ENCODE measurements at places on chromosomes 6 and 20.

DNA sequence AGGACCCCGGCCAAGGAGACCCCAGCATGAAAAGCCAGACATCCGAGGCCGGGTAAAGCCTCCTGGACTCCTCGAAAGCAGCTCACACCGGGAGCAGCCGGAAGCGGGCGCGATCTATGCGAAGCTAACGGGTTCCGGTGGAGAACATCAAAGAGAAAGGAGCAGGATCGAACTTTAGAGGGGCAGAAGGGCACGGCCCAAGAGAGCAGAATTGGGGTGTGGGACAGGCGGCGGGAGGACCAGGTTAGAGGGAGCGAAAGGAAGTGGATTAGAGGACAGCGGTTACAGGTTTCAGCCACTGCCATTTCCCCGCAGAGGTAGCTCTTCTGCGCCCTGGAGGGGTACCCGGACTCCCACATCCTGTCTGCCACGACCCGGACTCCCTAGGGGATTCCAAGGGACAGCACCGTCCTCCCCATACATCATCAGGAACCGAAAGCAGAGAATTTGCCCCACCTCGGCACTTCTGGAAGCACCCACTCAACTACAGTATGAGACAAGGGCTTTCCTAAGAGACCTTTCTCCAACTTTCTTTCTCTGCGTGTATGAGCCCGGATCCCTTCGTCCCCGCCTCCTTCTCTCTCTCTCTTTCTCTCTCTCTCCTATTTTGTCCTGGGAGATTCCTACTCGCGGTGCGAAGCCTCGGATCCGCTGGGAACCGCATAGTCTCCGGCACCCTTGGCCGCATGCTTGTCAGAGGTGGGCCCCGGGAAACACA is 507 bp upstream of the VGLL2 start:
- DNase-seq = no peak

- DNase-seq = no peak
Measured at GRCh38 chr20:16243470-16243869, 329.8 kb downstream of the KIF16B start.

- no peak for DNase-seq
Measured at GRCh38 chr6:20704325-20705025, 170.2 kb downstream of the CDKAL1 start.

GRCh38 chr20:54200487-54201267 is 7.2 kb upstream of the PFDN4 start:
- DNase-seq = no peak

DNA sequence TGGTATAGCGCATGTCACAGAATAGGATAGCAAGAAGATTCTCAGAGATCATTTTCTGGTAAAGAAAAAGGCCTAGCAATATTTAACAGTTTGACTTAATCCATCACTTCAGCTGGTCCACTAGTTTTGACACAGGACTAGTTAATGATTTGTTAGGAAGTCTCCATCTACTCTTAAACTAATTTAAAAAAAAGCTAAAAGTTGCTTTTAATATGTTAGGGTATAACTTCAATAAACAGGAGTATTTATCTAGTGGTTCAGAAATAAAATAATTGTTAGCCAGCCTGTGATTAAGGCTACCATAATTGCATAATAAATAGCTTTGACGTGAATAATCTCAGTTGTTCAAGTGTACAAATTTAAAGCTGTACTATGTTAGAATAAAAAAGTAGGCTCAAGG is 195.6 kb downstream of the FUT9 start:
- DNase-seq = no peak

DNA sequence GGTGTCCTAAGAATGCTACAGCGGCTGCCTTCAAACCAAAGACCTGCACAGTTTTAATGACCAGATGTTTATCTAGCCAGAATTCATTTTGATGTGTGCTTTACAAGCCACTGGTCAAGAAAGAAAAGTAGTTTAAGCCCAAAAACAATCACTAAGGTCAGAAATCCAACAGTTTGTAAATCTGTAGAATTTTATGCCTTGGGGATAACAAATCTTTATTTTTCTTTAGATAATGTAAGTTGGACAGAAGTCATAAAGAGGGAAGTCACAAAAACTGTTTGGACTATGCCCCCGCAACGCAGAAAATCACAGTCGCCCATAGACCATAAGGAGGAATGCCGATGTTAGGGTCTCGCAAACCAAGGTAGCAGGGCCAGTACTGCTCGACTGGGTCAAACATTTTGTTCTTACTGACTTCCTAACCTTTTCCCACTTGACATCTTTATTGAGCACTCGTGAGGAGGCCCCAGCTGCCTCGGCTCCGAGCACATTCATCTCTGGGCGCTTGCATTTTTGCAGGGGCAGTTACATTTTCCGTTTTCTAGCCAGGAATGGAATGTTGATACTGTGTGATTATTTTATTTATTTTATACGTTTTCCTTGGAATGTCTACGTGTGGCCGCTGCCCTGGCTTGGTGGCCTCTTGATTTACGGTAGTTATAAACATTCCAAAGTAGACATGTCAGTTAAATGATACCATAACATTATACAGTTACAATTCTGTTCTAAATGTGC is 56.7 kb upstream of the APCDD1L start:
- no peak for DNase-seq

GRCh38 chr6:102229271-102229670 is 835.8 kb downstream of the GRIK2 start:
- no peak for DNase-seq

DNA sequence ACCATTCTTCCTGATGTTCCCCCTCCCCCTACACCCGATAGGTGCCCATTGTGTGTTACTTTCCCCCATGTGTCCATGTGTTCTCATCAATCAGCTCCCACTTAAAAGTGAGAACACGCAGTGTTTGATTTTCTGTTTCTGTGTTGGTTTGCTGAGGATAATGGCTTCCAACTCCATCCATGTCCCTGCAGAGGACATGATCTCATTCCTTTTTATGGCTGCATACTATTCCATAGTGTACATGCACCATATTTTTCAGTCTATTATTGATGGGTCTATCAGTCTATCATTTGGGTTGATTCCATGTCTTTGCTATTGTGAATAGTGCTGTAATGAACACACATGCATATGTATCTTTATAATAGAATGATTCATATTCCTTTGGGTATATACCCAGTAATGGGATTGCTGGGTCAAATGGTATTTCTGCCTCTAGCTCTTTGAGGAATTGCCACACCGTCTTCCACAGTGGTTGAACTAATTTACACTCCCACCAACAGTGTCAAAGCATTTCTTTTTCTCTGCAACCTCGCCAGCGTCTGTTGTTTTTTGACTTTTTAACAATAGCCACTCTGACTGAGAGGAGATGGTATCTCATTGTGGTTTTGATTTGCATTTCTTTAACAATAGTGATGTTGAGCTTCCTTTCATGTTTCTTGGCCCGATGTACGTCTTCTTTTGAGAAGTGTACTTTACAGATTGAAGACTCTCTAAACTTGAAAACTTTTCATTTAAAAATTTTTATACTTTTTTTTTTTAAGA is 41.0 kb upstream of the GCNT2 start:
- DNase-seq = no peak

DNA sequence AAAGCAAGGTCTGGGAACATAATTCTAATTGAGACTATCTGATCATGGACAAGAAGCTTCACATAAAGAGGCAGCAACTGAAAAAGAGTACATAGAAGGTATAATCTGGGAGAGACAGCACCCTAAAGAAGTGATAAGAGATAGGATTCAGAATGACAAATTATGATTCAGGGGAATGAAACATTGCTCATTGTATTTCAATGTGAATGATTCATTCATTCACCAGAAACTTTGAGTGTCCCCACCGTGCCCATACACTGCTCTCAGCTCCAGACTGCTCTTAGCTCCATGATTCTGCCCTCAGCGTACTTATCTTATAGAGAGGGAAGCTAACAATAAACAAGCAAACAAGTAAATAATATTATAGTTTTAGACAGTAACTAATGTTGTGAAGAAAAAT is 329.3 kb upstream of the IRAK1BP1 start:
- DNase-seq = no peak

- DNase-seq = no peak
Measured at GRCh38 chr20:21338291-21338690, 35.2 kb downstream of the XRN2 start.

DNA sequence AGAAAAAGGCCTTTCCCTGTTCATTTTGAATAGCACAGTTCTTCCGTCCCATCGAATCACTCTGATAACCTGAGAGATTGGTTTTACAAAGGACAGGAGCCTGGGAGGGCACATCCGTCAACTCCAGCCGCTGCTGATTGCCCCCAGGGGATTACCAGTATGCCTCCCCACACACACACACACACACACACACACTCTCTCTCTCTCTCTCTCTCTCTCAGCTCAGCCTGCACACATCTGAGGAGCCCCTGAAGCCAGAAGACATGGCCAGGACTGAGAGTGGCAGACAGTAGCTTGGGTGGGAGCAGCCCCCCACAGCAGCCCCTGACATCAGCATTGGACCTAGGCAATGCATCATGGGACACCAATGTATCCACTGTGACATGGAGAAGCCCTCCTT is 13.2 kb upstream of the CDH4 start:
- DNase-seq = no peak

GRCh38 chr6:75501756-75502155 is 8.2 kb upstream of the FILIP1 start:
- DNase-seq = no peak

DNA sequence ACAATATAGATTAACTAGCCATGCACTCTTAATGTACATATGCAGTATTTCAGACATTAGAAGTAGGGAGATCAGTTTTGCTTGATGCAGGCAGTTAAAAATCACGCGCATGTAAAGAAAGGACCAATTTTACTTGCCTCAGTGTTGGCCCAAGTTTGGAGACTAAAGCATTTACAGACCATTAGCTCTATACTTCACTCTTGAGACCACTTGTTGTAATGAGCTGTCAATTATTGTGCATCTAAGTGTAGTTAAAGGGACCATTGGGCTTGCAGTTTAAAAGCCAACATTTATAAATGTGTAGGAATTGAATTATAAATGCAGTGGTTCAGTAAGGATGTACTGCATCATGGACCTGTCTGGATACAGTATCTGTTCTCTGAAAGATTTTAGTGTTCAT is 53.7 kb downstream of the PLCB4 start:
- no peak for DNase-seq

DNA sequence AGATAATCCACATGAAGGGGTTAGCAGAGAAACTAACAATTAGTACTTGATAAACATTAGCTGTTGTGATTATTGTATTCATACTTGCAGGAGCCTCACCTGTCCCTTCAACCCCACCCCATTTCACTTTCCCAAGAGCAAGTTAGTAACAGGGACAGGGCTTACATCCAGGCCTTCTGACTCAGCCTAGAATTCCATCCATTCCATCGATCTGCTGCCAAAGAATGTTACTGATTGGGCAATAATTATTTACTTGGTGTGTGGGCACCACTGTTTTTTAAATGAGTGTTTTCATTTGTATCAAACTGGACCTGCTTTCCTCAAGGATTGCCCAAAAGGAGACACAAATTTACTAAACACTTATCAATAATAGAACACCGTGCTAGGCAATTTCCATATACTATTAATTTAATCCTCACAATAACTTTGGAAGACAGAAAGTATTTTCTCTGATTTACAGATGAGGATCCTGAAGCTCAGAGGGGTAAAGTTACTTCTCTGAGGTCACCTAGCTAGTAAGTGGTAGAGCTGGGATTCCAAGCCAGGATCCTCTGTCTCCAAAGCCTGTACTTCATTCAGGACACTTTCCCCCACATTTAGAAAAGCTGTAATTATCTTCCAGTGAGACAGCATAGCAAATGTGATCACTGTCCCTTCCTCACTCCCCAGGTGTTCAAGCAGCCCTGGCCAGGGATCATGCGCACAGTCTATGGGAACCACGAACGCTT is 32.8 kb downstream of the GSS start:
- DNase-seq = no peak

DNA sequence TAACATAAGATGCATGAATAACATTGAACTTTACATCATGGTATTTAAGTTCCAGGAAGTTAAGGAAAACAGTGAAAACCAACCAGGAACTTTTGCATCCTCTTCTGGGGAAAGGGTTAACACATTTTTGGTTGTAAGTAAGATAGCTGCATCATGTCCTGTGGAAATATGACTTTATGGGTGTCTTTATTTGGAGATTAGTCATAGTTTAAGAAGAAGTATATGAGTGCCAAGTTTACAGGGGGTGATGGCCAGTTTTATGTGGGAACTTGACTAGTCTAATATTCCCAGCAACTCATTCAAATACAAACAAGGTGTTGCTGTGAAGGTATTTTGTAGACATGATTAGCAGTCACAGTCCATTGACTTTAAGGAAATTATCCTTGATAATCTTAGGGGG is 78.0 kb downstream of the PDE10A start:
- no peak for DNase-seq

DNA sequence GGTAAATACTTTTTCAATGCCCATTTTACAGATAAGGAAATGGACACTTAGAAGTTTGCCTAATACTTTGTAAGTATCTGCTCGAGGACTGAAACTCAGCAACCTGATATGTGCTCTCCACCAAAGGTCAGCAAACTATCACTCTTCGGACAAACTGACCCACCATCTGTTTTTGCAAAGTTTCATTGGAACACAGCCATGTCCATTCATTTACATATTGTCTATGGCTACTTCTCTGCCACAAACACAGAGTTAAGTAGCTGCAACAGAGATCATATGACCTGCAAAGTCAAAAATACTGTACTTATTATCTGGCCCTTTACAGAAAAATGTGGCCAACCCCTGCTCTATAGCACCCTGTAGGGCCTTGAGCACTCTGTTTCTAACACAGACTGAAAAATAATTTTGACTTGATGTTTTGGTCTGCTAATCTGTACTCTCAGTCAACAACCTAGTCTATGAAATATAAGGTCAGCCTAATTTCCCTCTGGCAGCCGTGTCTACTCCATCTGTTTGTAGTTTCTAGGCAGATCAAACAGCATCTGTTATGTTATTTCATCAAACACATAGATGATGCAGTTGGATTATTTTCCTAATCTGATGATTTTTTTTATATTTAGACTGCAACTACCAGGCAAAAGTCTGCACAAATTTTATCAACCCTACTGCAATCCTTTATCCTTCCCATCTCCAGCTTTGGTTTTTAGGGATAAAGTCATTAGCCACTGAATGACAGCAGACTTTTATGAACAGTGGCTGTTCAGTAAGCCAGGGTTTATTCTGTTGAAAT is 41.4 kb upstream of the BEND6 start:
- no peak for DNase-seq

- no peak for DNase-seq
Measured at GRCh38 chr20:39264506-39265172, 302.5 kb downstream of the DHX35 start.

GRCh38 chr20:6886065-6886729 is 118.7 kb downstream of the BMP2 start:
- no peak for DNase-seq
